ENCODE measurements at places on chromosomes 6 and 20. TPM values are rescaled to one million over a fixed set of nuclear protein-coding genes. Genes with fewer than 3 reads are reported as not detected.

Gene SLC52A3
- total RNA-seq = 0.11 TPM

Gene CDSN
- 69.1 TPM for total RNA-seq

Gene TBX18
- 72.0 TPM for total RNA-seq

Gene DEFB125
- total RNA-seq = not detected

Gene CYP24A1
- not detected for total RNA-seq

Gene GSTA2
- not detected for total RNA-seq

Gene SLCO4A1
- total RNA-seq = 15.7 TPM

Gene SLC24A3
- 0.11 TPM for total RNA-seq

Gene SCAF8
- 43.1 TPM for total RNA-seq

Gene SLC22A16
- total RNA-seq = not detected

Gene IPCEF1
- 0.11 TPM for total RNA-seq

Gene TRIM10
- not detected for total RNA-seq

Gene JPH2
- 155 TPM for total RNA-seq

Gene CDYL
- total RNA-seq = 215 TPM

Gene TMEM217
- 2.4 TPM for total RNA-seq

Gene MANEA
- 14.9 TPM for total RNA-seq

Gene CST2
- not detected for total RNA-seq

Gene PXDC1
- total RNA-seq = 88.6 TPM

Gene MEP1A
- total RNA-seq = not detected

Gene DEFB126
- not detected for total RNA-seq

Gene SLC17A3
- not detected for total RNA-seq

Gene PPIL6
- total RNA-seq = 0.22 TPM

Gene PNLDC1
- not detected for total RNA-seq

Gene MICB
- total RNA-seq = not detected

Gene THBD
- total RNA-seq = 67.1 TPM

Gene CST5
- not detected for total RNA-seq

Gene BPIFB2
- not detected for total RNA-seq

Gene ANGPT4
- under 0.01 TPM for total RNA-seq

Gene DEFB132
- total RNA-seq = not detected

Gene POU5F1
- total RNA-seq = not detected

Gene SPATA25
- 0.98 TPM for total RNA-seq

Gene GRIK2
- total RNA-seq = 1.2 TPM

Gene SLC35B3
- total RNA-seq = 31.4 TPM

Gene BPIFB1
- not detected for total RNA-seq

Gene BEND6
- total RNA-seq = 12.6 TPM

Gene C6orf118
- total RNA-seq = not detected

Gene MCCD1
- not detected for total RNA-seq

Gene ZNF341
- 3.5 TPM for total RNA-seq

Gene MAP7
- total RNA-seq = 15.3 TPM

Gene TENT5A
- total RNA-seq = 28.0 TPM

Data from placental epithelial cell (primary cell).